ENCODE measurements at places on chromosomes 6 and 20.

DNA sequence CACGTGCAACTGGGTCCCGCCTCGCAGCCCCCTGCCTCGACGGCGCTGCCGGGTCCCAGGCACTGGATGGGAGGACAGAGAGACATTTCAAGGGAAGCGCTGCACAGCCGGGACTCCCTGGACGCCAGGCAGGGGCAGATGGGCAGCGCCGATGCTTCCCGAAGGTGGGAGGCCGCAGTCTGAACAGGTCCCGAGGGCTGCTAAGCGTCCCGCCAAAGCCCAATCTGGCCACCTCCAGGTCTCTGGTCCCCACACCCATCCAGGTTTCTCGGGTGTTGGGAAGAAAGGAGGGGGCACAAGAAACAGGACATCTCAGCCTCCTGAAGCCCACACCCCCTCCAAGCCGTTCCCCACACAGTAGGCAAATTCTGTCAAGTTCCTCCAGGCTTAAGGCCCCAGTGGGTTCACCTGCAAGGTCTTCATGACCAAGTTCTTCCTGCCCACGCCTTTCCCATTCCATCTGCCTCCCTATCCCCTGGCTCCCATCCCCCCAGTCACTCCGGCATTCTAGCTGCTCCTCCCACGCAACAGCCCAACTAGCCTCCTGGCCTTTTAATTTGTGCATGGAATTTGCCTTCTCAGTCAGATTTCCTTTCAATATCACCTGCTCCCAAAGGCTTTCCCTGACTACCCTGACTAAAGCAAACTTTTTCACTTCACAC, 5.4 kb upstream of the CPXM1 start:
- DNase-seq, result no peak

- no peak for DNase-seq
Measured at GRCh38 chr6:16472349-16473069, 234.1 kb downstream of the GMPR start.

GRCh38 chr6:73400656-73401055, 6.0 kb downstream of the DDX43 start:
- DNase-seq, result no peak

DNA sequence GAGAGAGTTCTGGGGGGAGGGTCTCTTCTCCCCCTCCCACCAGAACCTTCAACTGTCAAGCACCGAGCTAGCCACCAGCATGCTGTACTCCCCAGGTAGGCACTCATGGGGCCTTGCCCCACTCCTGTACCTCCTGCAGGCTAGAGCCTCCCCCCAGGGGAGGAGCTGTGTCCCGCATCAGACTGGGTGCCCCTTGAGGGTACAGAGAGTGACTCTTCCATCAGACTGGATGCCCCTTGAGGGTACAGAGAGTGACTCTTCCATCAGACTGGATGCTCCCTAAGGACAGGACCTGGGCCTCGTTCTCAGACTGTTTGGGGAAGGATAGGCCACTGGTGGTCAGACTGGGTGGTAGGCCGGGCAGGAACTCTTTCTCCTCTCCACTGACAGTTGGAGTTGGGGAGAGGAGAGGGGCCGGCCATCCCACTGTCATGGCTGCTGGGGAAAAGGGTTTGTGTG, at the start of gene CAPN11:
Gene CAPN11, plus strand, starts transcription at position 51 of the 459 bp plus-strand sequence. Its CDS starts 29 bp downstream, at position 80.
- DNase-seq, result no peak

GRCh38 chr20:15597306-15597705, 975.9 kb downstream of the KIF16B start:
- DNase-seq, result no peak

DNA sequence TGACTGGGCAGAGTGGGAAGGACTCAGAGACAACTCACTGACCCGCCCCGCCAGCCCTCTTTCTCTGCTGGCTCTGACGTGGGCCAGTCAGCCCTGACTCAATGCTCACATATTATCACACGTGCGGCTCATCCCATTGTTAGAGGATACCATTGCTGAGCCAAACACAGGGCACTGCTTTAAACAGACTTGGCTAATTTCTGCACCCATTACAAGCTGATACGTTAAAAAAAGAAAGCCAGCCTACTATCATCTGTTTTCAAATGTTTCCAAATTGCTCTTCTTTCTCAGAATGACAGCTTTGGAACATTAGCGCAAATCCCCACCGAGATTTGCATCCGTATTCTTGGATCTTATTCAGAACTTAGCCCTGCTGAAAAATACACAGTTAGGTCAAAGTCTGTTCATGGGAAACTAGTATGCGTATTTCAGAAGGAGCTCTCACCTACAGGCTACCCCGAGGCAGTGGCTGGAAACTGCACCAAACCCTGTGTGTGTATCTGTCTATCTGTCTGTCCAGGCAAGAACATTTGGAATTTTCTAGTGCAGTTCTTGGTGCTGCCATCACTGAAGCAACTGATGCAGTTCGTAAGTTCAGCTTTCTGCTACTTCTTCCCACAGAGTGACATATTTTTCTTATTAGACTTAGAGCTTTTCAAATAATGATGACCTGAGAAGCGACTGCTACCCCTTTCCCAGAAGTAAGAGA, 32.8 kb downstream of the RAMACL start:
- no peak for DNase-seq

- no peak for DNase-seq
Measured at GRCh38 chr6:100880149-100880852, 828 bp downstream of the ASCC3 start.

DNA sequence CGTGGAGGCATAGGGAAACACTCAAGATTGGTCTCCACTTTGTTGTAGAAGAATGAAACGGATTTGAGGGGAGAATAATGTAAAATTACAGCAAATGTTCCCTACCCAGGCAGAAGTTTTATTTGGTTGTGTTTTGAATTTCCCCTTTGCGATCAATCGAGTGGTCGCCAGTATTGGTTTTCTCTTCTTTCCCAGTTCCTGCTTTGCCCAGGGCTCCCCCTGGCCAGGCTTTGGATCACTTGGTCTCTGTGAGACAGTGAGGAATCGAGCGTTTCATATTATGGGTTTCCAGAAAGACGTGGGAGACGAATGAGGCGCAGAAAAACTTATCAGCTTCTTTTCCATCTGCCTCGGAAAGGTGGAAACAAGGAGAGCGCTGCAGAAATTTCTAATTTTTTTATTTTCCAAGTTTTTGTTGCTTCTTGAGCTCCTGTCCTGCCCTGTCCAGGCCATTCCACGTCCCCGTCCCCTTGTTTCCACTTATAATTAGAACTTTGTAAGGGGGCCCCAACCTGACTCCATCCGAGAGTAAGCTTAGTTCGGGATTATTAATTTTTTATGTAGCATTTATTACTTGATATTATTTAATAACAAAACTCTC, 7.5 kb upstream of the TBX18 start:
- no peak for DNase-seq

Data from activated T-helper 9 cell treated with anti-CD3 and anti-CD28 coated beads, Interleukin-2, amount 50 U/mL, for 16 hours (primary cell).